ENCODE measurements at places on chromosomes 12 and 14. TPM values are rescaled to one million over a fixed set of nuclear protein-coding genes. Genes with fewer than 3 reads are reported as not detected.

IGF1 gene
- total RNA-seq, result 6.0 TPM

IRF9 gene
- 123 TPM for total RNA-seq

FAM181A gene
- total RNA-seq, result 3.5 TPM

PLD4 gene
- total RNA-seq, result 3.1 TPM

AHNAK2 gene
- 13.7 TPM for total RNA-seq

OR6C75 gene
- total RNA-seq, result not detected

ST8SIA1 gene
- total RNA-seq, result 8.5 TPM

SPTSSA gene
- total RNA-seq, result 48.4 TPM

CLEC14A gene
- 87.6 TPM for total RNA-seq

TSPAN19 gene
- total RNA-seq, result not detected

LMNTD1 gene
- total RNA-seq, result not detected

PLEKHG7 gene
- not detected for total RNA-seq

TAS2R42 gene
- total RNA-seq, result not detected

EML5 gene
- 2.3 TPM for total RNA-seq

TBC1D30 gene
- 14.8 TPM for total RNA-seq

MUCL1 gene
- not detected for total RNA-seq

HOXC5 gene
- total RNA-seq, result not detected

ITGA7 gene
- 14.7 TPM for total RNA-seq

Data from upper lobe of right lung (tissue), 1 donor.